ENCODE measurements at places on chromosomes 5 and 9. TPM values are rescaled to one million over a fixed set of nuclear protein-coding genes. Genes with fewer than 3 reads are reported as not detected.

The INSYN2B gene
- 2.2 TPM for polyA plus RNA-seq

The GABBR2 gene
- 5.0 TPM for polyA plus RNA-seq

The INSL4 gene
- not detected for polyA plus RNA-seq

The RFESD gene
- polyA plus RNA-seq, result 6.3 TPM

The LYRM7 gene
- polyA plus RNA-seq, result 15.6 TPM

The AJM1 gene
- polyA plus RNA-seq, result 0.83 TPM

The QRFP gene
- polyA plus RNA-seq, result 0.29 TPM

The ZNF354C gene
- 15.9 TPM for polyA plus RNA-seq

The SLC6A18 gene
- 0.24 TPM for polyA plus RNA-seq

The TNFSF8 gene
- polyA plus RNA-seq, result 0.70 TPM

The CDC25C gene
- polyA plus RNA-seq, result 7.0 TPM

The SERF1A gene
- polyA plus RNA-seq, result 16.8 TPM

The SPAG8 gene
- polyA plus RNA-seq, result 5.3 TPM

The CCDC192 gene
- polyA plus RNA-seq, result 0.91 TPM

The SECISBP2 gene
- polyA plus RNA-seq, result 76.3 TPM

The OTP gene
- not detected for polyA plus RNA-seq

The PDE6A gene
- 0.13 TPM for polyA plus RNA-seq

The PTGDS gene
- polyA plus RNA-seq, result 27.8 TPM

The CCL28 gene
- polyA plus RNA-seq, result 3.4 TPM

The NACC2 gene
- 9.3 TPM for polyA plus RNA-seq

The ZNF658 gene
- 10.8 TPM for polyA plus RNA-seq

The GFI1B gene
- polyA plus RNA-seq, result 0.67 TPM

The MYOZ3 gene
- 6.3 TPM for polyA plus RNA-seq

The HAVCR1 gene
- polyA plus RNA-seq, result 2.1 TPM

The RXRA gene
- 56.0 TPM for polyA plus RNA-seq
